Activated T-cell treated with anti-CD3 and anti-CD28 coated beads, Interleukin-2, amount 50 U/mL, for 48 hours (primary cell): ENCODE measurements at places on chromosomes 2 and 18.

DNA sequence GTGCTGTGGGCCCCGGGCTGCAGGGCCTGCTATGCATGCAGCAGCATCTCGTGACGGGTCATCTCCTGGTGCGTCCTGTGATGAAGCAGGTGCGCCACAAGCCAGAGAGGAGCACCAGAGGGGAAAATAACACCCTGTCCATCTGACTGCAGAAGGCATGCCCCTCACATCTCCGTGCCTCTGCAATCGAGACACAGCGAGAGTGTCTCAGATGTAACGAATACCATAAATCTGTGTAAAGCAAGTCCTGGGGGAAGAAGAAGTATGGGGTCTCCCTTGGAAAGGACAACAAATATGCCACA is 137.5 kb downstream of the PTGR3 start:
- no peak for DNase-seq

- DNase-seq = no peak
These were observed 53.1 kb downstream of the OLA1 start for GRCh38 chr2:174195253-174195652.

DNA sequence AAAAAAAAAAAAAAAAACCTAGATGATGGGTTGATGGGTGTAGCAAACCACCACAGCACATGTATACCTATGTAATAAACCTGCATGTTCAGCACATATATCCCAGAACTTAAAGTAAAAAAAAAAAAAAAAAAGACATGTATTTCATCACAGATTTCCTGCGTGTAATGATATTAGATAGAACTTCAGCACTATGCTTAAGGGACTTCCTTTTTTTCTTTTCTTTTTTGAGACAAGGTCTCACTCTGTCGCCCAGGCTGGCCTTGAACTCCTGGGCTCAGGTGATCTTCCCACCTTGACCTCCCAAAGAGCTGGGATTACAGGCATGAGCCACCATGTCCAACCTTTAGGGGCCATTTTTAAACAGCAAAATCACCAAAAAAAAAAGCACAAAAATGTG is 42.0 kb downstream of the NEURL3 start:
- no peak for DNase-seq

DNA sequence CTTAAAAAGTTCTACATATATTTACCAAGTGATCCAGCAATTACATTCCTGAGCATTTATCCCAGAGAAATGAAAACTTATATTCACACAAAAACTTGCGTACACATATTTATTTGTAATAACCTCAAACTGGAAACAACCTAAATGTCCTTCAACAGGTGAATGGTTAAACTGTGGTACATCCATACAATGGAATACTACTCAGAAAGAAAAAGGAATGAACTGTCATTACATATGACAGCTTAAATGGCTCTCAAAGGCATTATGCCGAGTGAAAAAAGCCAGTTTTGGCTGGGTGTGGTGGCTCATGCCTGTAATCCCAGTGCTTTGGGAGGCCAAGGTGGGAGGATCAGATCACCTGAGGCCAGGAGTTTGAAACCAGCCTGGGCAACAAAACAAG is 79.1 kb upstream of the DYNC1I2 start:
- DNase-seq = no peak

DNA sequence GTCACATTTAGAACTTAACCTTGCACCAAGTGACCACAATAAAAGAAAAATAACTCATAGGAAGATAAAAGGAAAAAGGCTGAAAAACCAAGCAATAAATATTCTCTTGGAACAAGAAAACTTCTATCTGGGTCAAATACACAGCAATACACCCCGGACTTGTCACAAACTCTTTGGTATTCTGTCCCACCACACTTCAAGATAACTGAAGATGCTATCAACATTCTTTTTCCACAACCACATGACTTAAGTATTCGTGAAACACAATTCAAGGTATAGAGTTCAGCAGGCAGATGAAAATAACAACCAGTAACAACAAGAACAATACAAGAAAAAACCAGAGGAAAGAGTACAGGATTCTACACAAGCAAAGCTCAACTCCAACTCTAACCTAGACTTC is 18.0 kb downstream of the MBD2 start:
- DNase-seq = no peak

- peak; percentile 35 for DNase-seq
These were observed 1.3 kb downstream of the SDC1 start for GRCh38 chr2:20223407-20224163.

GRCh38 chr2:199441759-199442158 is 16.0 kb downstream of the SATB2 start:
- no peak for DNase-seq

GRCh38 chr2:26647981-26648380 is 6.8 kb upstream of the CIB4 start:
- DNase-seq = no peak

DNA sequence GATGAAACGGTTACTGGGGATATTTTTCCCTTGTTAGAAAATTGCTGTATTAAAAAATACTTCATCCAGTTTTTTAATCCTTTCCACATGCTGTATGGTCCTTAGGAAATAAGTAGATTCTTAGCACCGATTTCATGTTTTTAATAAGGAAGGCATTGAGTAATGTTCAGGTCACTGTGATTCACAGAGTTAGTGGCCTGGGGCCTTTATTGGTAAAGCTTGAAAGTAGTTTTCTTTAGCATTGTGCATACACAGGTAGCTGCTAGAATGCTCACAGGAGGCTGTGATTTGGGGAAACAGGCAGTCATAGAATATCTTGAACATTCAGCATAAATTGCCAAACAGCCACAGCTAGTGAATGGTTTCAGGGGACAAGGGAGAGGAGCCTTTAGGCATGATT is 79.8 kb downstream of the XRCC5 start:
- DNase-seq = no peak

- DNase-seq = no peak
These were observed 52.7 kb upstream of the CRIM1 start for GRCh38 chr2:36302911-36303310.

DNA sequence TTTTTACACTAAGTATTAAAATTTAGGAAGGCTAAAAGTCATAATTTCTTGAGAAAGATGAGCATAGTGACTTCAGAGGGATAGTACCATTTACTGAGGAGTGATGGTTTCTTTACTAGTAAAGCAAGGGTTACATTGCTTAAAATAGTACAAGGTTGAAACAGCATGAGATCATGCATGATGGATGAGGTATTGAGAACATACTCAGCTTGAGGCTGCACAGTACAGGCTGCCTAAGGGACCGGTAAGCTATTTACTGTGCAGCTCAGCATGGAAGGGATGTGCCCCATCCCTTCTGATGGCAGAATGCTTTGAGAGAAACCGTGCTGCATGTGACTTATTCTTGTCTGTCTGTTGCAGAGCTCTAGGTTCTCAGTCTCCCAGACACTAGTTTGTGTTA is 122.1 kb downstream of the EML6 start:
- no peak for DNase-seq

- no peak for DNase-seq
These were observed 68.2 kb upstream of the MC2R start for GRCh38 chr18:13983506-13983905.

- DNase-seq = peak; percentile 68
These were observed 66.9 kb upstream of the SMAD2 start for GRCh38 chr18:47997338-47997780.

DNA sequence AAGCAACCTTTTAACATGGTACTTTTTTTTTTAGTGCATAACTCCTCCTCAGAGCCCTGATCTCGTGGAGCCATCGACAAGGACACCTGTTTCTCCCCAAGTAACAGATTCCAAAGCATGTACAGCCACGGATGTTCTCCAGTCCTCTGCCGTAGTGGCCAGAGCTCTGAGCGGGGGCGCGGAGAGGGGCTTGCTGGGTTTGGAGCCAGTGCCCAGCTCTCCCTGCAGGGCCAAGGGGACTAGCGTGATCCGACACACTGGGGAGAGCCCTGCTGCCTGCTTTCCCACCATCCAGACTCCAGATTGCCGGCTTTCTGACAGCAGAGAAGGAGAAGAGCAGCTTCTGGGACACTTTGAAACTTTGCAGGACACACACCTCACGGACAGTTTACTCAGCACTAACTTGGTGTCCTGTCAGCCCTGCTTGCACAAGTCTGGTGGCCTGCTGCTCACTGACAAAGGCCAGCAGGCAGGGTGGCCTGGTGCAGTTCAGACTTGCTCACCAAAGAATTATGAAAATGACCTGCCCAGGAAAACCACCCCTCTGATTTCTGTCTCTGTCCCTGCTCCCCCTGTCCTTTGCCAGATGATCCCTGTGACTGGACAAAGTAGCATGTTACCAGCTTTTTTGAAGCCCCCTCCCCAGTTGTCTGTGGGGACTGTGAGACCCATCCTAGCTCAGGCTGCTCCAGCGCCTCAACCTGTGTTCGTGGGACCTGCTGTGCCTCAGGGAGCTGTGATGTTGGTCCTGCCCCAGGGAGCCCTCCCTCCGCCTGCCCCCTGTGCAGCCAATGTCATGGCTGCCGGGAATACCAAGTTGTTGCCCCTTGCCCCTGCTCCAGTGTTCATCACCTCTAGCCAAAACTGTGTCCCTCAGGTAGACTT is 4.5 kb downstream of the KLF11 start:
- DNase-seq = no peak

GRCh38 chr2:160432633-160433032 is 61.0 kb downstream of the RBMS1 start:
- no peak for DNase-seq

DNA sequence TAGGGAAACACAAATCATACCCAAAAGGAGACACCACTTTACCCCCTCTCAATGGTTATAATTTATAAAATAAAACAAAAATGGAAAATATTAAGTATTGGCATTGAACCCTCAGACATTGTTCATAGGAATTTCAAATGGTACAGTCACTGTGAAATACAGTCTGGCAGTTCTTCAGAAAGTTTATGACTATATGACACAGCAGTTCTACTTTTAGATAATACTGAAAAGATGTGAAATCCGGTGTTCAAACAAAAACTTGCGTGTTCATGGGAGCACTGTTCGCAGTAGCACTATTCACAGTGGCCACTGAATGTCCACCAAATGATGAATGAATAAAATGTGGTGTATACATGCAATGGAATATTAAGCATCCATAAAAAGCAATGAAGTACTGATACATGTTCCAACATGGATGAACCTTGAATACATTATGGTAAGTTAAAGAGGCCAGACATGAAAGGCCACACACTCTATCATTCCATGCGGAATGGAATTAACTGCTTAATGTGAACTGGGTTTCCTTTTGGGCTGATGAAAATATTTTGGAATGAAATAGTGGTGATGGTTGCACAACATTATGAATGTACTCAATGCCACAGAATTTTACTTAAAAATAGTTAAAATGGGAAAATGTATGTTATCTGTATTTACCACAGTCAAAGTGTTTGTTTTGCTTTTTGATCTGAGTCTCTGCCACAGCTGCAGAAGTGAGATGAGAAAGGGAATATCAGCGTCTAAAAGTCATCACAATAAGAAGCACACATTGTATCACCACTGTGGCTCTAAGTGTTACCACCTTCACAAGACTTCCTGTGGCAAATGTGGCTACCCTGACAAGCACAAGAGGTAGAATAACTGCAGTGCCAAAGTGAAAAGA is 864.6 kb downstream of the SUCLG1 start:
- no peak for DNase-seq

- DNase-seq = peak; percentile 65
These were observed 56.6 kb downstream of the SP100 start for GRCh38 chr2:230472621-230473018.

DNA sequence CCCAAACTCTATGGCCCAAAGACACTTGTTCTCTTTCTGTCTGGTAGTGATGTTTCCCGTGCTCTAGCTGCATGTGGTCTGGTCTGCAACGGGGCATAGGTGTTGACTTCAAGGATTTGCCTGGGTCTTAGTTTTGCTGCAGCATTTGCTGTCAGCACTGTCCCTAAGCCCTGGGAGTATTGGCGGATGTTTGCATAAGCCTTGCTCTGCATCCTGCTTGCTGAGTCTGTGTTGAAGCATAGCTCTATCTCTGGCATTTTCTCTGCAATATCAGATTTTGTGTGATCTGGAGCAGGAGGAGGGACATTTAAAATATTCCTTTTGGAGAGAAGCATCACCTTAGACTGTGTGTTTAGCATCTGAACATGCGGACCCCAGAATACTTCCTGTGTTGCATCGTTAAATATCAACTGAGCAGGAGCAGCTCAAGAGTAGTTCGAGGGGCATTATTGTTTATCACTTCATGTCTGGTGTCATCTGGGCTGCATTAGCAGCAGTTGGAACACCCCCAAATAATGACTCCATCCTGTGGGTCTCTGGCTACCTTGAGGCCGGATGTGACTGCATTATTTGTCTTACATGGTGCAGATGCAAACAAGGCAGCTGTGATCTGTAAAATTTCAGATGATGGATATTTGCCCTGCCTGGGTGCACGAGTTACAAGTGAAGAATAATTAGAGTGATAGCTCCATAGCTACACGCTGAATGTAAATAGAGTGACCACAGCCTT is 231.7 kb downstream of the TRIB2 start:
- no peak for DNase-seq

DNA sequence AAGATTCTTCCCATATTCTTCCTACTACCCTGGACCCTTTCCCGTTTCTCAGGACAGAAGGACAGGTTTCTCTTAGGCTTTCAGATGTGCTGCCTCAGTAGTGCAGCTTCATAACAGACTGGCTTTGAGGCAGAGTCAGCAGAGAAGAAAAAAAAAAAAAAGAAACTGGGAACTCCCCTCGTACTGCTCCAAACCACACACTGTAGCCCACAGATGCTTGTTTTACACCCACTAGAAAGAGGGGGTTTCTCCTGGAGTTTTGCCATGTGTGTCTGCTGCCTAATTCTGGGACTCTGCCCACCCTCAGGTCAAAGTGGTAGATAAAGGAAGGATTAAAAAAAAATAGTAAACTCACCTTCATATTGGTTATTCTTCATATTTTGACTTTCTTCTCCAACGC is 95.9 kb downstream of the NCOA1 start:
- DNase-seq = peak; percentile 39

GRCh38 chr2:162123806-162124758 is 28.0 kb downstream of the GCG start:
- no peak for DNase-seq

DNA sequence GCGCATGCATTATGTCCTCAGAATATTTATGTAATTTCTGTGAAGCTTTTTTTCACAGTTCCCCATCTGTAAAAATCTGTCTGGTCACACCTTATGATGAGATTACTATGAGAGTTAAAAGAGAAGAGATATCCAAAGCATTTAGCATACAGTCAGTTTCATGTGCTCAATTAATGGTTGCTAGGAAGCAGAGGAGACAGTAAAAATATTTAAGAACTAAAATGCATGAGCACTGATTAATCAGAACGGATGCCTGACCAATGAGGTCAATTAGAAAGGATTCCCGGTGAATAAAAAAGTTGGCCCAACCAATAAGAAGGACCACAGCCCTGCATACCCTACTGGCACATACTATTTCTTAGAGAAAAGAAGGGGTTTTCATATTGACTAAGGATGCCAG is 12.0 kb upstream of the CRIM1 start:
- no peak for DNase-seq

GRCh38 chr2:142037744-142038143 is 93.1 kb downstream of the LRP1B start:
- DNase-seq = no peak
